ENCODE measurements at places on chromosomes 7 and 10.

DNA sequence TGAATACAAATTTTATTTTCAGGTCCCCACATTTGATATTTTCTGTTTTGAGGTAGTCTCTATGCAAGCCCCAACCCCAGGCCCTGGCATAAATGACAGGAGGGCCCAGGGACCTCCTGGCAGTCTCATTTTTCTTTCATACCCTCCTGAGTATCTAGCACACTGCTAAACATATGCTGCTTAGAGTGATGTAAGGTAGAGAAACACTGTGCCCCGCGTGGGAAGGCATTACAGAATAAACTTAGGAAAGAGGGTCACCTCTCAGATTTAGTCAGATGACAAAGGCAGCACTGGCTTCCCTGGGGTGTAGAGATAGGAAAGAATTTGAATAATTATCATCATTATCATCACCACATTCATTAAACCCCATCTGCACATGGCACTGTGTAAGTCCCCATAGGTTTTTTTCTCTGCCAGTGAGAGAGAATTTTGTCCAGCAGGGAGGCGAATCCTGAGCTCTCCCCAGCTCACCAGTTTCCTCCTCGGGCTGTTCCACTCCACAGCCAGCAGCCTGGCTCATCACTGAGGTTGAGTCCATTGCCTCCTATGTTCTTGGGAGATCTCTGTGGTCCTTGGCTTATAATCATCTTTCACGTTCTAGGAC, 507.3 kb upstream of the GALNT17 start:
- DNase-seq = no peak

- DNase-seq = no peak
Measured at GRCh38 chr10:23202779-23203178, 10.7 kb downstream of the PTF1A start.

DNA sequence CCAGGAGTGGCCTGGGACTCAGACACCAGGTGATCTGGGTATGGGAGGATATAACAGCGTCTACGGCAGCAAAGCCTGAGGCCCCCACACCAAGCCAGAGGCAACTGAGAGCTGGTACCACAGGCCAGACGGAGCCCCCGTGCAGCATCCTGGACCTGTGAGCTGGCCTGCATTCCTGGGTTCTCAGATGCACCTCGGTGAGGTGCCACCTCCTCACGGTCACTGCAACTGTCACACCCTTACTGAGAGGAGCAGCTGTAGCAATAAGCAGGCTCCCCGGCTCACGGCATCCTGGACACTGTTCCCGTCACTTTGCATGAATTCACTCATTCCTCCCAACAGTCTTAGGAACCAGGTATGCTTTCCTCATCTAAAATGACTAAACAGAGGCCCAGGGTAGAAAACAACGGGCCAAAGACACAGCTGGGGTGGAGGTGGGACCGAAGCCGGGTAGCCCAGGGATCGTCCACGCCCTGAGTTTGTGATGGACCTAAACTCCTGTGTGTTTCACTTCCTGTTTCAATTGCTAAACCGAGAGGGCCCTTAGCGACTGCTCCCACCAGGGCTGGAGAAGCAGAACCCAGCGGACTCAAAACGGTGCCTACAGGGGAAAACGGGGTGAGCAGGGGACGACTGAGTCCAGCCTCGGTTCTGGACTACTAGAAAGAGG, 98.7 kb downstream of the CTBP2 start:
- no peak for DNase-seq

GRCh38 chr10:17235136-17235535, 7.1 kb downstream of the VIM start:
- peak; percentile 54 for DNase-seq

DNA sequence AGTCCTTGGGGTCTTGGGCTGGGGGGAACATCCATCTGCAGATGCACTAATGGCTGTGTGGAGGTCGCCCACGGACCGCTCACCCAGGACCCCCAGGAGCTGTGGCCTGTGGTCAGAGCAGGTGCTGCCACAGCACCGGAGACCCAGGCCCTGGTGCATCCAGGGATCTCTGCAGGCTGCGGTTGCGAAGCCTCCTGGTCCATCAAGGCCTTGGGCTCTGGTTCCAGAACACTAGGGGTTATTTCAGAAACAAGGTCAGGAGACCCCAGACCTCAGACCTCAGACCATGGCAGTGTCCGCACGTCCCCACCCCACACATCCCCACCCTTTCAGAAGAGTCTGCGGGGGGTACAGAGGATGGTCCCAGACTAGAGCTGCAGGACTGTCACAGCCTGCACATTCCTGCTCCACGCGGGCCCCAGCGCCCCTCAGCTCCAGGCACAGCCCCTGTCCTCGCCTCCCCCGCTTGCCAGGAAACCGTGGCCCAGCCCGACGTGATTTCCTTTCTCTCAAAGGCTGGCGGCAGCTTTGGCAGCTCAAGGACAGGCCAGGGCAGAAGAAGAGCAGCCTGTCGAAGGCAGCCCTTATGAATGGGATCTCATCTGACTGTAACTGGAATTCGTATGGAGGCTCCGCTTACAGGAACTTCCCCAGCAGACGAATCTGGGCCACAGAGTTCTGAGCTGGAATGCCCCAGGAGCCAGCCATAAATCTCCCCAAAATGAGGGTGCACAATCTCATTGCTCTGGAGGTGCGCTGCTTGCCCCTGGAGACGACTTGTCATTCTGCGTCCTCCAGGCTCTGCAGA, 136.2 kb upstream of the RET start:
- no peak for DNase-seq

DNA sequence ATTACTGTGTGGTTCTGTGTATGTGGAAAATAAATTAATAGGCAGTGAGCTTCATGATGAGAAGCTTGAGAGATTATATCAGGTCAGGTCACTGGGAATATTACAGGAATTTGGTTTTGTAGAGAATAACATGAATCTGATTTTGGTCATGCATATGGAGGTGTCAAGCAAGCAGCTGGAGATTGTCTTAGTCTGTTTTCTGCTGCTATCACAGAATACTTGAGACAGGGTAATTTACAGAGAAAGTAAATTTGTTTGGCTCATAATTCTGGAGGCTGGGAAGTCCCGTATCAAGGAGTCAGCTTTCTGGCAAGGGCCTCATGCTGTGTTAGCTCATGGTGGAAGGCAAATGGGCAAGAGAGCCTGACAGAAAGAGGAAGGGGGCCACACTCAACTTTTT, 120.7 kb upstream of the FAM3C start:
- DNase-seq = no peak

GRCh38 chr7:40827222-40828085, 692.6 kb downstream of the SUGCT start:
- DNase-seq = peak; percentile 56

GRCh38 chr7:26709210-26709990, 155.0 kb downstream of the SKAP2 start:
- no peak for DNase-seq

DNA sequence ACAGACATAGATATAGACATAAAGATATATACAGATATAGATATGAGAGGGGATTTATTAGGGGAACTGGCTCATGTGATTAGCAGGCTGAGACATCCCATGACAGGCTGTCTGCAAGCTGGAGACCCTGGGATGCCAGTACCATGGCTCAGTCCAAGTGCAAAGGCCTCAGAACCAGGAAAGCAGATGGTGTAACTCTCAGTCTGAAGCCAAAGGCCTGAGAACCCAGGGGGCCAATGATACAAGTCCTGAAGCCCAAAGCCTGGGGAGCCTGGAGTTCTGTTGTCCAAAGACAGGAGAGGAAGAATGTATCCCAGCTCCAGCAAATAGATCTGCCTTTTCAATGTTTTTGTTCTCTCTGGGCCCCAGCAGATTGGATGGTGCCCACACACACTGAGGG, 5.5 kb downstream of the NCOA4 start:
- no peak for DNase-seq

- DNase-seq = peak; percentile 33
Measured at GRCh38 chr10:22606164-22606614, 108.2 kb downstream of the PIP4K2A start.

- no peak for DNase-seq
Measured at GRCh38 chr7:2670171-2670570, 17.8 kb upstream of the AMZ1 start.

GRCh38 chr7:109335951-109336350, 766.3 kb downstream of the DNAJB9 start:
- no peak for DNase-seq

- DNase-seq = no peak
Measured at GRCh38 chr10:48463318-48464003, 141.4 kb downstream of the ARHGAP22 start.

DNA sequence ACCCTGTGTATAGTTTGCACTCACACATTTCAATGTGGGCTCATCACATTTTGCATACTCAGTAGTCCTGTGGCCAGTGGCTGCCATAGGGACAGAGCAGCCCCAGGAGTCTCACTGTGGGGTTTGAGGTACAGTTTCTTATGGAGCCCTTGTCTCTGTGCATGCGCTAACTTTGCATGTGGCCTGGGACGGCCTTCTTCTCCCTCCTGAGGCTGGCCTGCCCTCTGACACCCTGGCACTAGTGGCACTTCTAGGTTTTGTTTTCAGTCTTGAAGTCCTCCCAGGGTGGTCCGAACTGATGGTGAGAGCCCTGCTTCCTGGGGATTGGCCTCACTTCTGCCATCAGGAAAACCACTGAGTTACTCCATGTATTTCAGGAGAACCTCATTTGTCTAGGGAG, 21.2 kb downstream of the NACAD start:
- no peak for DNase-seq

GRCh38 chr7:32068411-32069101, 1.7 kb downstream of the PDE1C start:
- no peak for DNase-seq

DNA sequence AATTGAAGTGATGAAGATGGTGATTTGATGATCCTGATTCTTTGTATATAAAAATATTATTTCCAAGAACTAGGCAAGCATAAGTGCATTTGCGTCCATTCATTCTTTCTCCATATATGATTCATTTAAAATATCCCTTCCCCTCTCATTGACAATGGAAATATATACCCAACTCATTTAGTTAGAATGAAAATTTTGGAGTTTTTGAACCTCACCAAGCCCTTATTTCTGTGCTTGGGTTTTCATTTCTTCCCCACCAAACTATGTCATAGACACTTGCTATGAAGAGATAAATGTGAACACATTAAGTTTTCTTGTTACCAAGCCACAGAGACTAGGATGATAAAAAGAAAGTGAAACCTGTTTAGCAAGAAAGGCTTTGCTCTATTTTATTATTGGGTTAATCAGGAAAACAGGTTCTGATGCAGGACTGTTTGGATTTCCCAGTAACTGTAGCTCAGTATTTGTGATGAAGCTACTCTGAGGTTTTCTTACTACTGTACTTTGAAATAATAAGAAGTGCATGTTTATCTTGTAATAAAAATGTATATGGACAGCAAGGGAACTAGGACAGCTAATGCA, 68.3 kb downstream of the ITGB1 start:
- DNase-seq = no peak

GRCh38 chr10:26025523-26025922, 91.5 kb downstream of the MYO3A start:
- no peak for DNase-seq

GRCh38 chr10:94343151-94343550, 19.6 kb downstream of the NOC3L start:
- no peak for DNase-seq

DNA sequence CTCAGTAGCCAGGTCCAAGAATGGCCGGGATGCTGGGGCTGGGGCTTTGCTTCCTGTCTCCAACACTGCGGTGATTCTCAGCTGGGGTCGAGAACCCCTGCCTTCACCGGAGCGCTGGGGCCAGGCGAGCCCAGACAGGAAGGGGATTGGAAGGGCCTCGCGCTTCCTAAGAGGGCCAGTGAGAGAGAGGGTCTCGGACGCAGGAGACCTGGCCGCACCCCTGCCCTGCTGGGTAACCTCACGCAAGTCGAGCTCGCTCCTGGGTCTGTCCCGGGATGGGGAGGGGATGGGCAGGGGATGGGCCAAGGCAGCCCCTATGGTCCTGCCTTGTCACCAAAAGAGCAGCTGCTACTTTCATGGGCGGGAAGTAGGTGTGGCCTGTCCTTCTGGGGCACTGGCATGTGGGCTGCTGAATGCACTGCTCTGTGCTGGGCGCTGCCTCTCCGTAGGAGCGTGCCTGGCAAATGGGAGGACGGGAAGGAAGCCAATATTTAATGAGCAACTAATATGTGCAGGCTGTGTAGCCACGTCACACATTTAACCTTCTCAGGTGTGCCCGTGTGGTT, 20.0 kb downstream of the KCNK18 start:
- DNase-seq = peak; percentile 6

- no peak for DNase-seq
Measured at GRCh38 chr10:108902619-108903285, 1020.6 kb downstream of the XPNPEP1 start.

DNA sequence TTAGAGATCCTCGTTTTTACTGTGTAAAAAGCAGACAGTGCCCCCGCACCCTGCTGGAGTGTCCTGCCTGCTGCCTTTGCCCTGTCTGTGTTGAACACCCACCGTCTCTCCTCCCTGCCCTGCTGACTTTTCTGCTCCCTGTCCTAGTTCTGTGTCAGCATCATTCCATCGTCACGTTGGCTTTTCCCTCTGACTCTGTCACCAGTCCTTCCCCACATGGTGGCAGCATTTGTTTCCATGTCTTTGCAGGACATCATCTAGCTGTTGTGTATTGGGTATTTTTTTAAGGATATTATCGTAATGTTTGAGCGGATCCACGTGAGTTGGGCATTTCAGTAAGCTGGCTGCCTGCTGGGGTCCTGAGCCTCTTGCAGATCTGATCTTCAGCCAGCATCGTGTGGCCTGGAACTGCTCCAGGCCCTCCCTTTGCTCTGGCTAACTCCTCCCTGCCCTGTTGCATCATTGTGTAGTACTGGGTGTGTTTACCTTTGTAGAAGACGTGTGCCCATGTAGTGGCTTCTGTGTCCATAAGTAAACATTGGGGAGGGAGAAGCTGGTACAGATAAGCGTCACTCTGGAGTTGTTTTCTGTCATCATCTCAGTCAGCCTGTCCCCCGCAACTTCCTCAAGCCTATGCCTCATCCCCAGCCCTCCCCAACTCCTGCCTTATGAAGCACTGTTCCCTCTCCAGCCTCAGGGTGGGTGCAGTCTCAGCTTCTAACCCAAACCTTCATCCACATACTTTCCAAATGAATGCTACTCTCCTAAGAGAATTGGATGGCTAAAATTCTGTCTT, 44.3 kb downstream of the TRRAP start:
- DNase-seq = peak; percentile 59

GRCh38 chr7:107907790-107908189, 16.8 kb downstream of the DLD start:
- DNase-seq = no peak

GRCh38 chr10:114541081-114541796, 116.8 kb downstream of the ABLIM1 start:
- DNase-seq = peak; percentile 81

DNA sequence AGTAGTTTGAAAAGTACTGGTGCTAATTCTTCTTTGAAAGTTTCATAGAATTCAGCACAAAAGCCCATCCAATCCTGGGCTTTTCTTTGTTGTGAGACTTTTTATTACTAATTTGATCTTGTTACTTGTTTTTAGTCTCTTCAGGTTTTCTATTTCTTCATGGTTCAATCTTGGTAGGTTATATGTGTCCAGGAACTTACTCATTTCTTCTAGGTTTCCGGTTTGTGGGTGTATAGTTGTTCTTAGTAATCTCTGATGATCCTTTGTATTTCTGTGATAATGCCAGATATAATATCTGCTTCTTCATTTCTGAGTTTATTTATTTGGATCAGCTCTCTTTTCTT, 147.5 kb downstream of the RTKN2 start:
- DNase-seq = no peak
